C1 segment of cervical spinal cord (tissue), 14 donors: ENCODE measurements at places on chromosomes 2 and 18.

DNA sequence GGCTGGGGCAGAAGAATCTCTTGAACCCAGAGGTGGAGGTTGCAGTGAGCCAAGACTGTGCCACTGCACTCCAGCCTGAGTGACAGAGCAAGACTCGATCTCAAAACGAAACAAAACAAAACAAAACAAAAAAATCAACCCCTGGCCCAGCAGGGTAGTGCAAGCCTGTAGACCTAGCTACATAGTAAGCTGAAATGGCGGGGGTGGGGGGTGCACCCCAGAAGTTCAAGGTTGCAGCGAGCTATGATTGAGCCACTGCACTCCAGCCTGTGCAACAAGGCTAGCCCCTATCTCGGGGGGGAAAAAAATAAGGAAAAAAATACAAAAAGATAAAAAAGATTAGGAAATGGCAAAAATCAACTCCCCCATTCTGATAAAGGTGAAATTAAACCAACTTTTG is 6.4 kb downstream of the ATL2 start:
- DNase-seq = no peak

GRCh38 chr2:167487728-167488127 is 599.4 kb downstream of the XIRP2 start:
- DNase-seq = no peak

GRCh38 chr2:145022666-145023333 is 502.9 kb upstream of the ZEB2 start:
- DNase-seq = no peak

DNA sequence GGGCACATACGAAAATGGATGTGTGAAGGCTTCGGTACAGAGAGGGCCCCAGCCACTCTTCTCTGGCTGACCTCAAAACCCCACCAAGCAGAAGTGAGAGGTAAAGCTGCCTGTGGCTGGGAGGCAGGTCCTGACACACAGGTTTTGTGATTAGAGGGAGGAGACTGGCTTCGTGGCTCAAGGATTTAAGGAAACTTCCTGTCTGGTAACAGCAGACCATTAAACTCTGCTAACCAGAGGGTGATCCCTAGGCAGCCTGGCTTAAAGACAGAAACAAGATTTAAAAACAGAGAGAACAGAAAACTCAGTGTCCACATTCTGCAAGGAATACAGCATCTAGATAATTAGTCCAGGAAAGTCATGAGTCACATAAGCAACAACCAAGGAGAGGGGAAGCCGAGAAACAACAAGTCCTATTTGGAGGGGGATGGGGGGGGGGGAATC is 101.9 kb downstream of the NFATC1 start:
- no peak for DNase-seq

DNA sequence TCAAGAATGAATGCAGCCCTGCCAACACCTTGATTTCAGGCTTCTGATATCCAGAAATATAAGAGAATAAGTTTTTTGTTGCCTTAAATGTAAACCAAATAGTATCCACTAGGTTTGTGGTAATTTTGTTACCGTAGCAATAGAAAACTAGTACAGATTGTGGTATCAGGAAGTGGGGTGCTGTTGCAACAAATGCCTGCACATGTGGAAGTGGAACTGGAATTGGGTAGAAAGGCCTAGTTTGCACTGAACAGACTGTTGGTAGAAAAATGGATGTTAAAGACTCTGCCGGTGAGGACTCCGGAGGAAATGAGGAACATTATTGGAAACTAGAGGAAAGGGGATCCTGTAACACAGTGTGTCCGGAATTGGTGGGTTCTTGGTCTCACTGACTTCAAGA is 145.8 kb upstream of the MGAT5 start:
- no peak for DNase-seq

- DNase-seq = no peak
Measured at GRCh38 chr2:9844036-9844483, 786 bp downstream of the TAF1B start.

GRCh38 chr2:231183851-231184250 is 14.6 kb upstream of the ARMC9 start:
- DNase-seq = no peak

- DNase-seq = no peak
Measured at GRCh38 chr2:80852079-80852807, 547.7 kb upstream of the LRRTM1 start.

DNA sequence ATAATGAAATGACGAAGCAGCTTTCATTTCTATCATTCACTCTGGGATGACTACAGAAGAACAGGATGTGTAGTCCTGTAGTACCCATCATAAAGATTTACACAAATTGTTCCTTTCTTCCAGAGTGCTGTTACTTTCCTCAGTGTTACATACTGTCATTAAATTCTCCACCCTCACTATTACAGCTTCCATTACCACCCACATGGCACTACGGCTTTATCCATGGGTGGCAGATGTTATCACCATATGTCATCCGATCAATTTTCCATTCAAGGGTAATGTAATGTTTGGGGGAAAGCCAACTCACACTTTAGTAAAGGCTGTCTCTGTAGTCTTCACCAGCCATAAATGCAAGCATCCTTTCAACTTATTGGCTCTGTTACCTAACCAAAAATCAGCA is 7.1 kb upstream of the CSRNP3 start:
- DNase-seq = no peak

GRCh38 chr2:152548111-152548875 is 169.0 kb downstream of the PRPF40A start:
- no peak for DNase-seq

GRCh38 chr2:27270131-27270530 is 5.1 kb upstream of the DNAJC5G start:
- no peak for DNase-seq

- DNase-seq = no peak
Measured at GRCh38 chr2:11858883-11859282, 112.5 kb downstream of the LPIN1 start.

DNA sequence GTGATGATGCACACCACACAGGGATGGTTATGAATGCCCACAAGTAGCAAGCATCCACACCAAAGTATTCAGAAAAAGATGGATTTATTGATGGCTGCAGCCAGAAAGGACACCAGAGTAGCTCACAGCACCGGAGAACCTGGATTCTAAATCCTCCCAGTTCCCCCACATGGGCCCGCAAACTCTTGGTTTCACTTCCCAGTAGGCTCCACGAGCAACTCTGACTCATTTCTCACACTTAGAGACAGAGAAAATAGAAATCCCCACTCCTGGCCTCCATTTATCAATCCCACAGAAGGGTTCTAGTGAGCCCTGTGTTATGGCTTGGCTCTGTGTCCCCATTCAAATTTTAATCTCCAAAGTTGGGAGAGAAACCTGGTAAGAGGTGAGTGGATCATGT is 426.7 kb upstream of the MYT1L start:
- no peak for DNase-seq

GRCh38 chr2:121804340-121804739 is 48.9 kb downstream of the TSN start:
- no peak for DNase-seq

DNA sequence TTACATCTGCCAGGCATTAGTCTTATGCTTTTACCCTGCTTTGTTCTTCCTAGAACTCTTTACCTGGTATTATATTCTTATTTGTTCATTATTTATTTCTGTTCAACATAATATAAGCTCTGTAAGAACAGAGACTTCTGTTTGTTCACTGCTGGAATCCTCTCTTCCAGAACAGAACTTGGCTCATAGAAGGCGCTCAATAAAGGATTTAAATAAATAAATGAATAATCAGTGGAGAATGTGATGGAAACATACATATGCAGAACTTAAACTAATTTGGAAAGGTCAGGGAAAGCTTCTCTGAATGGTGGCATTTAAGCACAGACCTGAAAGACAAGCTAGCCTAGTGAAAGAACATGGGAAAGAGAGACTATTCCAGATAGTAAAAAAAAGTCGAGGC is 24.3 kb downstream of the NCKAP1 start:
- DNase-seq = no peak

- DNase-seq = no peak
Measured at GRCh38 chr2:136527560-136527959, 237.8 kb upstream of the THSD7B start.

DNA sequence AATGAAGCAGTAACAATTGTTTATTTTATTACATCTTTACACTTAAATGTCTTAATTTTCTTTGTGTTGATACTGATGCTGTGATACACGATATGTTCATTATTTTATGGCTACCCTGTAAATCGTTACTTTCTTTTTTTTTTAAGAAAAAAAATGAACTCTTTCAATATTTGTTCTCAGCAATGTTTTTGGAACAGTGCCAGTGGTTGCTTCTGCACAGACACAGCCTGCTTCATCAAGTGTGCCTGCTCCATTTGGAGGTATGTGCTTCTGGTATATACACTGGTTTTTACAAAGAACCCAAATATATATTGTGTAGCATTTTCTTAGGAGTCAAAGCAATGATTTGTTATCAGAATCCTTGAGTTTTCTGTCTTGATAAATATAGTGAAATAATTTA is 62.2 kb upstream of the SCYGR2 start:
- DNase-seq = no peak

- DNase-seq = no peak
Measured at GRCh38 chr2:233033672-233034071, 1.2 kb downstream of the NEU2 start.

DNA sequence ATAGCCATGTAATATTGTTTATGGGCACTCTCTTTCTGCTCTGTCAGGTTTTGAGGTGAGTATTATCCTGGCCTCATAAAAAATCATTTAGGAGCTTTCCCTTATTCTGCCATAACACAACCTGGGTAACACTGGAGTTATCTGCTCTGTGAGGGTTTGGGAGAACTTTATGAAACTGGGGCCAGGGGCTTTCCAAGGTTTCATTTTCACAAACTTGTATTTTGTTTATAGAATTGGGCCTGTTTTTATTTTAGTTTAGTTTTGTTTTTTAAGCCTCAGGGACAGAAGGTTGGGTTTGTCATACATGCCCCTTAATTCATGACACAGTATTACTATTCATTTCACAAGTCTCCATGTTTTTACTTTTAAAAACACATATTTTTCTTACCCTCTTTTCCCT is 83.5 kb downstream of the IRS1 start:
- DNase-seq = no peak

DNA sequence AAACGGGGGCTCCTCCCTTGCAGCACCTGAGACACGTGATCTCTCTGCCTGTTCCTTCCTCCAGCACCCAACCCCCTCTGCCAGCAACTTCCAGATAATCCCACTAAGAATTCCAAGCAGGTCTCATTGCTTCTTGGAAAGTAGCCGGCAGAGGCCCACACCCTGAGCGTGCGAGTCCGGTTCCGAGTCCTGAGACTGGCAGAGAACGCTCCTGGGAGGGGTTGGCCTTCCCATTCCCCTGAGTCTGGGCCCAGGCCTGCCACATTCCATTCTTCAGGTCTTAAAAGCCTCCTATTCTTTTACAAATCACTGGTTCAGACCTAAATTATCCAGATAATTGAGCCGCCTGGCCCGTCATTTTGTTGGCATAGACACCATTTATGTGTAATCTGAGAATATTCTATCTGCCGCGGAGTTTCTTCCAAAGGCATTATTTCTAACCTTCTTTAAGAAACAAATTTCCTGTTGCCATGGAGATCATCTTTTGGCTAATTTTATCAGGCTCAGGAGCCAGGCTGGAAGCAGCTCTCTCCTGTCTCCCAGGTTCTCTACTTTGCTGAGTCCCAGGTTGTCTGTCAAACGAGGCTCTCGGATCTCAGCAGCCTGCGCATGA is 165.4 kb downstream of the MYCN start:
- no peak for DNase-seq

DNA sequence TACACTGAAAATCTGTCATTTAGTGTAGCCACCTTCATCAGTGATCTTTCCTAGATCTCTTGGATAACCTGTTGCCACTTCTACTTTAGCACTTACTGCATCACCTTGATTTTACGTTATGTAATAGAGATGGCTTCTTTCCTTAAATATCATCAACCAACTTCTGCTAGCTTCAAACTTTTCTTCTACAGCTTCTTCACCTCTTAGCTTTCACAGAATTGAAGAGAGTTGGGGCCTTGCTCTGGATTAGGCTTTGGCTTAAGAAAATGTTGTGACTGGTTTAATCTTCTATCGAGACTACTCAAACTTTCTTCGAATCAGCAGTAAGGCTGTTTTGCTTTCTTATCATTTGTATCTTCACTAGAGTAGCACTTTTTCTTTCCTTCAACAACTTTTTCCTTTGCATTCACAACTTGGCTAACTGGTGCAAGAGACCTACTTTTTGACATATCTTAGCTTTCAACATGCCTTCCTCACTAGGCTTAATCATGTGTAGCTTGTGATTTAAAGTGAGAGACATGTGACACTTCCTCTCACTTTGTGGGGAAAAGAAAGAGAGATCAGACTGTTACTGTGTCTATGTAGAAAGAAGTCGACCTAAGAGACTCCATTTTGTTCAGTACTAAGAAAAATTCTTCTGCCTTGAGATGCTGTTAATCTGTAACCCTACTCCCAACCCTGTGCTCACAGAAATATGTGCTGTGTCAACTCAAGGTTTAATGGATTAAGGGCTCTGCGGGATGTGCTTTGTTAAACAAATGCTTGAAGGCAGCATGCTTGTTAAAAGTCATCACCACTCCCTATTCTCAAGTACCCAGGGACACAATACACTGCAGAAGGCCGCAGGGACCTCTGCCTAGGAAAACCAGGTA is 99.6 kb downstream of the ATL2 start:
- DNase-seq = no peak

DNA sequence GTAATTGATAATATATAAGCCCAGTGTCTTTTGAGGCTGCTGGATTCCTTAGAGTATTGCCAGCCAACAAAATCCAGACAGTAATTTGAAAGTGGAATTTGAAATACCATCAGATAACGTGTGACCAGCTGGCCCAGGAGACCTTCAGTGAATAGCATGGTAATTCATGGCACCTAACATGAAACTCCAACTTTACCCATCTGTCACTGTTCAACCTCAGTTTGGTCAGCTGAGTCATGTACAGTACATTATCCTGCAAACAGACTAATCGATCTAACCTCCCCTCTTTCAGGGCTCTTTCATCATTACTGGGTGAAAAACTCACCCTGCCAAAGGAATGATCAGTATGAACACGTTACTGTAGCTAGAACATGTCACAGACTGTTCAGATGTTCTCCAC is 230.6 kb downstream of the DOK6 start:
- DNase-seq = no peak

DNA sequence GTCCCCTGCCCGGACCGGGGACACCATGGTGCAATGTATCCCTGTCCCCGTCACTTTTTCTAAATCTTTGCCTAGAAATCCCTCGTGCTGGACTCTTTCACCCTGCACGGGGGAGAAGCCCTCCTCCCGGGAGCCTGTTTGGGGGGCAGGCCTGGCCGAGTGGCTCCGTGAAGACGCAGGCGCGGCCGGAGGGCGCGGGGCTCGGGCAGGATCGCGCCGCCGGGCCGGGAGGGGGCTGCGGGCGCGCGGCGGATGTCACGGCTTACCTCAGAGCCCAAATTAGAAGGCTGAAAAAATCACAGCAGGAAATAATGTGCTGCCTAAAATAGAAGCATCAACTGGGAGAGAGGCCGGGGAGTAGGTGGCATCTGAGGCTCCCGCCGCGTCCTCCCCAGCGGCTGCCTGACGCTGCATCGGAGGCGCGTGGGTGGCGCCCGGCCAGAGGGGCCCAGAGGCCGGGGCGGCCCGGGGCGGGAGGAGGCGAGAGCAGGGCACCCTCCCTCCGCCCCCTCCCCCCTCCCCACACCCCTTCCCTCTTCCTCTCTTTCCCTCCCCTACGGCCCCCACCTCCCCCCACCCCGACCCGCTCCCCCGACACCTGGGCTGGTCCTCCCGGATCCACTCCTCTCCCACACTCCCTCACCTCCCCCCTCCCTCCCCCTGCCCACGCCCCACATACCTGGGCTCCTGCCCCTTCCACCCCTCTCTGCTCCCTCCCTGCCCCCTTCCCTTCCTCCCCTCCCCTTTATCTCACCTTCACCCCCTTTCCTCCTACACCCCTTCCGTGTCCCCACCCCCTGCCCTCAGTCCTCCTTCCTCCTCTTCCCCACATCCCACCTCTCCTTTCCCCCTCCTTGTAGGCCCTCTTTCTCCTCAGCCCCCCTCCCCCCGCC is 51.9 kb downstream of the SLC4A1AP start:
- no peak for DNase-seq
